ENCODE measurements at places on chromosomes 5 and 9.

DNA sequence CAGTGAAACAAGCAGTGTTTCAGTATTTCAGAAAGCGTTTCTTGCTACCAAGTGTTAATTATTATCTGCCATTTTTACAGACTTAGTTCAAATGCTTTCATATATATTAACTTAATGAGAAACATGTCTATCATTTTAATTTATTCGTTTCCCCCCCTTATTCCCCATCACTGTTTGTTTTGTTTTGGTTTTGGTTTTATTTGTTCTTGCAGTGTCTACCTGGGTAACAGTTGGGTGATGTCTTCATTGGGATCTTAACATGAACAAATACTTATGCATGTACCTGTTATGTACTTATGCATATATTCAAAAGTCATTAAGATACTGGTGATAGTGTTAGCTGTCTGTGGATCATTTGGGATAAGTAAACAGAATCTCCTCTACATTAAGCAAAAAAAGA is 108.0 kb downstream of the CDC42SE2 start:
- no peak for DNase-seq

- DNase-seq, result peak; percentile 22
Observed at GRCh38 chr9:78320875-78321496, 24.1 kb downstream of the PSAT1 start.

DNA sequence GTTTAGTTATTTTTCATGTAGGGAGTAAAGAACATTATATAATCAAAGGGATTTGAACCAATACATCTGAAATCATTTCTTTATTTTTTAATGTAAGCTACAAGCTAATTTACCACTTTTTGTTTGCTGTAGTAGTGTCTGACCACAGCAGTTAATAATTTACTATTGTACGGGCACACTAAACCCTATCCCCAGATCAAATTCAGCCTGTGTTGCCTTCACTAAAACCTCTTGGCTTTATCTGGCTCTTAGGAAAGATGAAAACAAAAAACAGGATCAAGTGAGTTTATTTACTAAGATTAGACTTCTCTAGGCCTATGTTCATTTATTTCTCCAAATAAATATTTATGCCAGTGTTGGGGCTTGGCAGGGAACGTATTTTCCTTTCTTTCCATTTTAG is 384.1 kb downstream of the EBF1 start:
- DNase-seq, result no peak

- DNase-seq, result peak; percentile 64
Observed at GRCh38 chr9:122498883-122499288, 11.7 kb upstream of the OR1J2 start.

DNA sequence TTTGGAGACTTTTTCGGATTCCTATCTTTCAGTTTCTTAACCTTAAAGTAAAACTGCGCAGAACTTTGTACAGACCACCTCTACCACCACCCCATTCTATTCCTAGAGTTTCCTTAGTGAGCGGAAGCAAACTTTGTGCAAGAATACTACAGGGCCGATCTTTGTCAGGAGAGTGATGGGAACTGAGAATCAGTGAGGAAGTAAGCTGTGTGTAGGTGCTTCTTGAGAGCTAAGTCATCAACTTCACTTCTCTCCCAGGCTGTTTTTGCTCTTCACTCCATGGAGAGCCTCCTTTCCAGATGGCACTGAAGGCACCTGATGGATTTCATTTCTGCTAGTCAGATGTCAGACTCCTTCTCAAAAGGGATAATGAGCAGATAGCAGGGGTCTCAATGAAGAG is 127.3 kb downstream of the SPATA31D1 start:
- DNase-seq, result no peak

DNA sequence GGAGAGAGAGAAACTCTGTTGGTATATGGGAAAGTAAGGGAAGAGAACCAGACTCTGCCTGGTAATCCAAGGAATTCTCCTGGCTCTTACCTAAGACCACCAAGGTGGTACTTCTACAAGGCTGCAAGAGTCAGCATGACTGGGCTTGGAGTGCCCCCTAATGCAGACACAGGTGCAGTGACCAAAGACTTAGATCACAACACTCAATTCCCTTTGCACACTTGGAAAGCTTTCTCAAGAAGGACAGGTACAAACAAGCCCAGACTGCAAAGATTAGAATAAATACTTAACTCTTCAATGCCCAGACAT is 25.2 kb downstream of the UGT3A2 start:
- no peak for DNase-seq

DNA sequence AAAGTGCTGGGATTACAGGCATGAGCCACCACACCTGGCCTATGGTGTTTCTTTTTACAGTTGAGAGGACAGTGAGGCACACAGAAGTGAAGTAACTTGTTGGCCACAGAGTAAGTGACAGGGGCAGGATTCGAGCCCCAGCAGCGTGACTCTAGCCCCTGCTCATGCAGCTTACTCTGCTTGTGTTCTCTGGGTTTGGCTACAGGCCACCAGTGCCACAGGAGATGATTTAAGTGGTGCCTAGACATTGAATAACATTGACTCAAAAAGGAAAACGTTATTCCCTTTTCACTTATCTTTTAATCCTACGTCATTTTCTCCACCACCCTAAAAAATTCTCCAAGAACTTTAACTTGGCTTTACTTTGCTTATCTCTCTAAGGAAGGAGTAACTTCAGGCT is 61.4 kb downstream of the SNX24 start:
- peak; percentile 73 for DNase-seq

DNA sequence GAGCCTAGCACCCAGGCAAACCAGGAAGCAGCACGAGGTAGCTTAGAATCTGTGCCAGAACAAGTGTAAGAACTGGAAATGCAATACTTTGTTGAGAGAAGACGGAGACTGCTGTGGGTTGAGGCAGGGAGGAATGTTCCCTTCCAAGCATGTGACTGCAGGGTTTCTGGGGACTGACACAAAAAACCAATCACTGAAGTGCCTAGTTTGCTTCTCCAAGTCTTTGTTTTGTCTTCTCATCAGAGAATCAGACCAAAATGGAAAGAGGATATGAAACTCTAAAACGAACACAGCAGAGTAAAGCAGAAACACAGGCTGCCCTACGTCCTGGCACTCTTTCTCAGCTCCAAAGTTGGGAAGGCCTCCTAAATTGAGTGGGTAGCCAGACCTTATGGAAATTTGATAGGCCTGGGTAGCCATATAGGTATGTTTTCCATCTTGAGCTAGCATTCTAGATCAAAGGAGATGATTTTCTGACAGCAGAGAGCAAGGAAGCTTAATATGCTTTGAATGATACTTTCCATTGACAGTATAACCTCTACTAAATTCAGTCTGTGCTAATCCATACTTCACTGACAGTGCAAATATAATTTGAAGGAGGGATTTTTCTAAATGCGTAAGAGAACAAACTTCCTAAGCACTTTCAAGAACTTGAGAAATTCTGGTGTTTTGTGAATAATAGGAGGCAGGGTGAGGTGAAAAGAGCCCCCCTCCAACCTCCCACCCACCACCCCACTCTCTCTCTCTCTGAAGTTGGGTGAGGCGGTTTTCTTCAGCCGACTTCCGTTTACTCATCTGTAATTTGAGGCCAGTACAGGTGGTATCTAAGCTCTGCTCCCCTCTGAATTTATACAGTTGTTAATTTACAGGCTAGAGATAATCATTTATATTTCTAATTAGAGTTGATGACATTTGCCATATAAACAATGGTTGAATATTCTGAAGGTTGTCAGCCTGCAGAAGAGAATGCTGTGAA is 5.5 kb downstream of the ADRB2 start:
- no peak for DNase-seq

GRCh38 chr5:149519601-149520000 is 31.6 kb downstream of the CSNK1A1 start:
- DNase-seq, result no peak

DNA sequence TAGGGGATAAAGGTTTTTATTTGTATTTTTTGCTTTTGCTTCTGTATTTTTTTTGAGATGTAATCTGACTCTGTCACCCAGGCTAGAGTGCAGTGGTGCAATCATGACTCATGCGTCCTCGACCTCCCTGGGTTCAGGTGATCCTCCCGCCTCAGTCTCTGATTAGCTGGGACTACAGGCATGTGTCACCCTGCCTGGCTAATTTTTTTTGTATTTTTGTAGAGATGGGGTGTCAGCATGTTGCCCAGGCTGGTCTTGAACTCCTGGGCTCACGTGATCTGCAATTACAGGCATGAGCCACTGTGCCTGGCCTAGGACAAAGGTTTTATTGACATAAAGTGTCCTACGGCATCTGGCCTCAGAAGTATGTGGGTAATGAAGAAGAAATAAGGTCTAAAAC is 297.1 kb upstream of the C9orf72 start:
- no peak for DNase-seq
